ENCODE measurements at places on chromosomes 16 and 17. TPM values are rescaled to one million over a fixed set of nuclear protein-coding genes. Genes with fewer than 3 reads are reported as not detected.

GRCh38 chr17:41326173-41327145 is 10.9 kb upstream of the KRTAP17-1 start:
- no peaks in the 10 kb centered on the region for H3K36me3 ChIP-seq
- no peak overlapping the region for H3K27ac ChIP-seq
- H3K27me3 ChIP-seq: no peaks in the 10 kb centered on the region

DNA sequence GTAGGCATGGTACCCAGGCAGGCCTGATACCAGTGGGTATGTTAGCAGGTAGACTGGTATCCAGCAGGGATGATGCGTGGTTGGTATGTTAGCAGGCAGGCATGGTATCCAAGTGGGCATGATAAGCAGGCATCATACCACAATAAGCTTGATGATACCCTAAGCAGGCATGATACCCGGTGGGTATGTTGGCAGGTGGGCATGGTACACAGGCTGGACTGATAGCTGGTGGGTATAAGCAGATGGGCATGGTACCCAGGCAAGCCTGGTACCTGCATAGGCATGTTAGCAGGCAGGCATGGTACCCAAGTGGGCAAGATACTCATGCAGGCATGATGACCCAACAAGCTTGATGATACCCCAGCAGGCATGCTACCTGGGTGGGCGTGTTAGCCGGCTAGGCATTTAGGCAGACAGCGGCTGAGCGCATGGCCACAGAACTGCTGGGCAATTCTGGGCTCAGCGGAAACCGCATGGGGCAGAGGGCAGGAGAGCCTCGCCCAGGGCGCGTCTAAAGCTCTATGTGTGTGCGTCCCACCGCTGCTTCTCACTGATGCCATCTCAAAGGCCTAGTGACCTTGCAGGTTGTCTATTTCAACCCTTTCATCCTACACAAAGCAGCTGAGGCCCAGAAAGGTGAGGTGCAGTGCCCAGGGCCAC is 2.3 kb downstream of the SGSH start:
- peaks cover 12% of the 10 kb centered on the region for H3K4me1 ChIP-seq
- DNase-seq: no peak
- no peak overlapping the region for H3K27ac ChIP-seq
- H3K36me3 ChIP-seq: peaks cover 9% of the 10 kb centered on the region

GRCh38 chr17:13005530-13005929 is 12.3 kb downstream of the ELAC2 start:
- no peak for DNase-seq
- H3K27me3 ChIP-seq: no peaks in the 10 kb centered on the region
- no peak overlapping the region for H3K4me3 ChIP-seq
- H3K4me1 ChIP-seq: no peaks in the 10 kb centered on the region
- no peak overlapping the region for H3K27ac ChIP-seq
- H3K36me3 ChIP-seq: peaks cover 7% of the 10 kb centered on the region

TP53I13 gene
- 38.9 TPM for total RNA-seq

KCNH6 gene
- total RNA-seq: 9.0 TPM

KNOP1 gene
- total RNA-seq: 54.9 TPM

Measured in type B pancreatic cell (in vitro differentiated cells).